Airway epithelial cell (primary cell): ENCODE measurements at places on chromosomes 2 and 18. TPM values are rescaled to one million over a fixed set of nuclear protein-coding genes. Genes with fewer than 3 reads are reported as not detected.

Gene CCDC195
- not detected in 2 replicates for total RNA-seq

Gene ANKRD30BL
- not detected in 2 replicates for total RNA-seq

Gene SP110
- 10.1 and 12.2 TPM in 2 replicates for total RNA-seq

Gene HOXD12
- total RNA-seq = not detected in 2 replicates

Gene COMMD1
- 40.9 and 43.1 TPM in 2 replicates for total RNA-seq

Gene NEB
- total RNA-seq = 0.07 TPM in 1 of 2 replicates, not detected in the other

Gene CAPN14
- total RNA-seq = 2.9 and 4.0 TPM in 2 replicates

Gene UGT1A10
- total RNA-seq = not detected in 2 replicates

Gene MC2R
- not detected in 2 replicates for total RNA-seq

Gene UGT1A6
- total RNA-seq = 35.8 and 38.9 TPM in 2 replicates

Gene SETBP1
- 4.0 and 5.3 TPM in 2 replicates for total RNA-seq

Gene TUBB8B
- total RNA-seq = not detected in 2 replicates

Gene CSRNP3
- total RNA-seq = 1.1 and 4.8 TPM in 2 replicates

Gene RND3
- 45.8 and 50.6 TPM in 2 replicates for total RNA-seq

Gene FER1L5
- total RNA-seq = 0.21 TPM in 1 of 2 replicates, not detected in the other

Gene TSHZ1
- 5.0 and 6.7 TPM in 2 replicates for total RNA-seq

Gene SOX11
- 4.2 and 5.0 TPM in 2 replicates for total RNA-seq

Gene CRACDL
- total RNA-seq = 2.6 and 3.6 TPM in 2 replicates

Gene LDLRAD4
- not detected in 2 replicates for total RNA-seq

Gene LOXHD1
- total RNA-seq = not detected in 2 replicates

Gene MBD2
- total RNA-seq = 40.5 and 56.6 TPM in 2 replicates

Gene LCT
- not detected in 2 replicates for total RNA-seq

Gene ZNF516
- total RNA-seq = 16.0 and 21.4 TPM in 2 replicates

Gene DNMT3A
- total RNA-seq = 4.1 and 9.2 TPM in 2 replicates

Gene ELOA2
- not detected in 2 replicates for total RNA-seq

Gene PLEK
- total RNA-seq = 0.05 TPM in 1 of 2 replicates, not detected in the other

Gene AGBL5
- 19.3 and 23.4 TPM in 2 replicates for total RNA-seq

Gene NAT8
- not detected in 2 replicates for total RNA-seq

Gene C2orf78
- not detected in 2 replicates for total RNA-seq

Gene MC5R
- not detected in 2 replicates for total RNA-seq

Gene PRSS56
- total RNA-seq = not detected in 2 replicates

Gene ANXA4
- 58.8 and 64.8 TPM in 2 replicates for total RNA-seq

Gene KCTD1
- 41.4 and 51.8 TPM in 2 replicates for total RNA-seq

Gene GCG
- not detected in 2 replicates for total RNA-seq

Gene ADAM23
- total RNA-seq = 0.09 and 0.14 TPM in 2 replicates

Gene CARF
- 2.0 and 4.5 TPM in 2 replicates for total RNA-seq

Gene MC4R
- total RNA-seq = not detected in 2 replicates

Gene ITPRIPL1
- total RNA-seq = 0.28 and 0.99 TPM in 2 replicates

Gene LYG2
- not detected in 2 replicates for total RNA-seq

Gene SERPINB11
- total RNA-seq = 0.05 and 0.35 TPM in 2 replicates

Gene ASTL
- total RNA-seq = 0.21 TPM in 1 of 2 replicates, not detected in the other

Gene IL36B
- not detected in 2 replicates for total RNA-seq

Gene CFAP65
- total RNA-seq = not detected in 2 replicates

Gene TNFAIP6
- total RNA-seq = 0.35 TPM in 1 of 2 replicates, not detected in the other

Gene WNT6
- total RNA-seq = not detected in 2 replicates

Gene TMEM163
- not detected in 2 replicates for total RNA-seq

Gene TWIST2
- total RNA-seq = 10.0 and 14.7 TPM in 2 replicates
